ENCODE measurements at places on chromosomes 16 and 17. TPM values are rescaled to one million over a fixed set of nuclear protein-coding genes. Genes with fewer than 3 reads are reported as not detected.

FTSJ3 gene
- 53.5 TPM for total RNA-seq

GJD3 gene
- not detected for total RNA-seq

DNA sequence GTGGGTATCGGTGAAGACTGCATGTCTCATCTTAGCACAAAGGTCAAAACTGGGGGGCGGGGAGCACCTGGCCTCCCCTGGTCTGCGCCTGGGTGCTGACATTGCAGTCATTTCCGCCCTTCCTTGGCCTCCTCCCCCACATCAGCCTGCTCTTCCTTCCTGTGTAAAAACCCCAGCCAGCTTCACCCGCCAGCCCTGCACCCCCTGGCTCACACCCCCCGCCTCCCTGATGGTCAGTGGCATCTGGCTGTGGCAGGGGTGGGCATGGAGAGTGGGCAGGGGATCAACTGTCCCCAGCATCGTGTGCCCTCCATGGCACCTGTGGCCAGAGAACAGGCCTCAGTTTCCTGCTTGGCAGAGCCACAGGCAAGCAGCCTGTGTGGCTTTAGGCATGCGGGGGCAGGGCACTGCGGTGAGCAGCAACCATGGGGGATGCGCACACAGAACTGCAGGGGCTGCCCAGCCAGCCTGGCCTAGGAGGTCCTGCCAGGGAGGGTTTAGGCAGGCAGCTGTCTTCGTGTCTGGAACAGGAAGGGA, 26.5 kb upstream of the LASP1NB start:
- peaks cover 44% of the 10 kb centered on the region for H3K36me3 ChIP-seq
- no peaks in the 10 kb centered on the region for H3K27me3 ChIP-seq
- H3K27ac ChIP-seq = peak overlapping the region; percentile 93
- peak; percentile 91 for DNase-seq
- H3K4me1 ChIP-seq = peaks cover 97% of the 10 kb centered on the region
- peak overlapping the region; percentile 14 for H3K4me3 ChIP-seq

- DNase-seq = no peak
- peaks cover 15% of the 10 kb centered on the region for H3K4me1 ChIP-seq
- peaks cover 2% of the 10 kb centered on the region for H3K36me3 ChIP-seq
- H3K27ac ChIP-seq = no peak overlapping the region
- no peaks in the 10 kb centered on the region for H3K27me3 ChIP-seq
- no peak overlapping the region for H3K4me3 ChIP-seq
Observed at GRCh38 chr17:1224330-1224729, 44.5 kb upstream of the ABR start.

Measured in natural killer cell (primary cell).